ENCODE measurements at places on chromosomes 4 and X.

- DNase-seq, result no peak
Observed at GRCh38 chr4:123615901-123616300, 219.3 kb downstream of the SPRY1 start.

DNA sequence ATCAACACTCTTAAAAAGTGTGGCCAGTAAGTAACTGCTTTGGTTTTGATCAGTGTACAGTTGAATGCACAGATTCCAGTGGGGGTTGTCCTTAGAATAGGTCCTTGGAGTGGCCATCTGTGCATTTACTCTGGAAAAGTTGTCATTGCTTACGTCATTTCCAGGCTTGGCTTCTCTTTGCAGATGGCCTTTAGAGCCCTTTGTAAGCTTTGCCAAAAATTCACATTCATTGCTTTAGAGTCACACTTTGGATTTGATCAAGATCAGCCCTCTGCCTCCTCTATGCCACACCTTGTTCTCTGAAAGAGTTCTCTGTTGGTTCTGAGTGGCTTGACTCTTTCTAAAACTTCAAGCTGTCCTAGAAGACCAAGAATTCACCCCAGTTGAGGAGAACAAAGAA is 83.9 kb downstream of the MAMLD1 start:
- DNase-seq, result peak; percentile 52

DNA sequence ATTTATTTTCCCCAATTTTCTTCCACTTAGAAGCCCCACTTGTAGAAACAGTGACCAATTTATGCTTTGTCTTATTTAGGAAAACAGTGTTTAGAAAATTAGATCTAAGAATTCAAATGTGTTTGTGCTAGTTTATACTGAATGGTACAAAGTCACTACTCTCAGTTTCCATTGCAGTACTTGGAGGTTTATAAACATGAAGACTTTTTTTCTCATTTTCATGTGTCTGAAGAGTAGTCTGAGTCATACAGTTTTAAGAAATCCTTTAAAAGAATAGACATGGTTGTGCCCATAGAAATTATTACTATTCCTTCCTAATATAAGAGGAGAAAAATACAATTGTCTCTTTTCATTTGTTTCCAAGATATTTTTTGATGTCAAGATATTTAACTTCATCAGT is 458.7 kb downstream of the NAF1 start:
- DNase-seq, result no peak

DNA sequence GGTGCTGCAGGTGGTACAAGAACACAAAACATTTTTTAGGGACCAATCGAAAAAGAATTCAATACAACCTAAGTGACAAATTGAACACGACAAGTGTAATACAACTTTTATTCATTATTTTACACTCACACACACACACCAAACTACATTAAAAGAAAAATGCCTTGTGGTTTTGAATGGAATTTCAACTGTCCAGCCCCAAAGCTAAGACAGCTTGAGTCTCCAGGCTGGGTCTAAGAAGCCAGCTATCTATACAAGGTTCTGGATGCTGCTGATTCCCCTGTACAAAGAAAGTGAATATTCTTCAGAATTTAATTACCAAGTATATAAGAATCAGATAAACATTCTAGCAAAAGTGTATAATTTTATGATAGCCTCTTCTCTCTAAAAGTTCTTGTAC is 118.2 kb downstream of the PPP3CA start:
- peak; percentile 76 for DNase-seq

DNA sequence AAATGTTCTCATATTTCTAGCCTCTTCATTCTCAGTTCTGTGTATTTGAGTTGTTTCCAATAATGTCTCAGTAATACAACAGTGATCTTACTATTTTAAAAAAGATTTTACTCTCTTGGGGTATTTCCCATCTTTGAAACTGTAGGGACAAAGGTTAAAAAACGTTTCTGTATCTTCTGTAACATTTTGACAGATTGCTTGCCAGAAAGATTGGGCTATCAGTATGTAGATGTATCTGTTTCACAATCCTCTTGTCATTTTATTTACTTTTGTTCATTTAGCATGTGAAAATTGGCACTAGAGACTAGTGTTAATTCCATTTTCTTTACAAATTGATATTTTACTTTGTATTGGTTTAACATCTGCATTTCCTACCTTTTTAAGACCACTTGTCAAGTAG is 6.2 kb upstream of the CXCL9 start:
- DNase-seq, result no peak

DNA sequence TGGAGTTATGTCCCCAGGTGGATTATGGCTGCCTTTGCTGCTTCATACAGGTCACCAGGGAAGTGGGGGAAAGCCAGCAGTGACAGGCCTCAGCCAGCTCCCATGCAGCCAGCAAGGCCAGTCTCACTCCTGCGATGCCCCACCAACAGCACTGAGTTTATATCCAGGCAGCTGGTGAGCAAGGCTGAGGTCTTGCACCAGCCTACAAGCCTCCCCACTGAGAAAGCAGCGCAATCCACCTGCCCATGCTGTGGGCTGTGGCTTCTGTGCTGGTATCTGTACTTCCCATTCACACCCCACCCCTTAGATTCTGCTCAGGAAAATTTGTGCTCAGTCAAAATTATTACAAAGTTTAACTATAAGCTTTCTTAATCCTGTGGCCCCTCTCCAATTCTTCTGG is 153.5 kb downstream of the HHIP start:
- no peak for DNase-seq

GRCh38 chr4:189002475-189002874 is 863.2 kb downstream of the TRIML1 start:
- no peak for DNase-seq

DNA sequence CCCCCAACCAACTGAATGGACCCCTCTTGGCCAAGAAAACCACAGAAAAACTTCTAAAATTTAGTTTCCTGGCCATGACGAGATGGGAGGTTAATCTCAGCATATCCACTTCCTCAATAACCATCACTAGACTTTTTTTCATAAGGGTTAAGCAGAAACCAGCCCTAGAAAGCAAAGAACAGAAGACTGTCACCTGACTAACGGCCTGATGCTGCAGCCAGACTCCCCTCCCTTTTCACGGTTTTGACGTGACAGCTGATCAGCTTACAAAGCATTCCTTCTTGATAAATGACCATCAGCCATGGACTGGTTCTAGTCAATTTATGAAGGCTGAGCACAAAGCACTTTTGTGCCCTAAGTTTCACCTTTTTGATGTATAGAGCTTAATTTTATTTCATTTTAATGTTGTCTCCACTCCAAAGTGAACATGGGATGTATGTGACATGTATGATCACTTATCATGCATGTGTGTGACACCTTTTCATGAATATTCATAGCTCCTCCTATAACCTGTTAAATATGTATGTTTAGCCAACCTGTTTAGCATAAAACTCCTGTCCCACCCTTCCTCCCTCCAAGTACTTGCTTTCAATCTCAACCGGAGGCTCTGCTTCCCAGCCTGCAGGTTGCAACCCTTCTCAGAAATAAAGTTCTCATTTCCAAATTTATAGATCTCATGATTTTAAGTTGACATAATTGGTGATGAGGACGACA is 56.3 kb downstream of the SERTM2 start:
- no peak for DNase-seq

- DNase-seq, result no peak
Observed at GRCh38 chrX:37367946-37368345, 18.8 kb downstream of the PRRG1 start.

DNA sequence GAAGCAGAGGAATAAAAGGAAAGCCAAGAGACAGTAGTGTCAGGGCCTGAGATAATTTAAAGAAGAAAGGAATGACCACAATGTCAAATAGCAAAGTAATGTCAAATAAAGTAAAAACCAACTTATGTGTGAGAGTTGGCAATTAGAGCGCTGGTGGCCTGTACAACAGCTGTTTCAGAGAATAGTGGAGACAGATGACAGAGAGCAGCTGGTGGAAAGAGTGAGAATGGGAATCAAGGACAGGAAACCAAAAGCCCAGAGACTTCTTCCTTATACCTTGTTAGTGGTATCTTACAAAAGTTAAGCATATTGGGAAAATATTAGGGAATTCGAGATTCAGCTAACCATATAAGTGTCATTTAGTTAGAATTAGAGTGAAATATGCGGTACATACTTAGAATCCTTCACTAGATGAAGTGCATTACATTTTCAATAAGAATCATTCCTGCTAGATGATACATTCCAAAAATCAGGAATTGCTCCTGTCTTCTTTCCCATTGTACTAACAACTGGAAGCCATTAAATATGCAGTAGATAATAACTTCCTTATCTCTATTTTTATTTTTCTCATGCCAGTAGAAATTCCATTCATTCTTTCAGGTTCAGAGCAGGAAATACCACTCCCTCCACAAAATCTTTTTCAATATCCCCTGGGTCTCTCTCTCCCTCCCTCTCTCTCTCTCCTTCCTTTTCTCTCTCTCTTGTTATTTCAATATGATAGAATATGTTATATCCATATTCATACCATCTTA is 525.4 kb downstream of the CENPC start:
- peak; percentile 10 for DNase-seq

DNA sequence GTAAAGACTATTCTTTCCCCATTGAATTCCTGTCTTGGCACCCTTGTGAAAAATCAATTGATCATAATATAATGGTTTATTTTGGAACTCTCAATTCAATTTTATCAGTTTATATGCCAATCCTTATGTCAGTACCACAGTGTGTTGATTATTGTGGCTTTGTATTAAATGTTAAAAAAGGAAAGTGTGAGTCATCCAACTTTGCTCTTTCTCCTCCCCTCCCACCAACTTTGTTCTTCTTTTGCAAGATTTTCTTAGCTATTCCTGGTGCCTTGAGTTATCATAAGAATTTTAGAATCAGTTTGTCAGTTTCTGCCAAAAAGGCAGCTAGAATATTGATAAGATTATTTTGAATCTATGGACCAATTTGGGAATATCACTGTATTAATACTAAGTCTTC is 11.2 kb upstream of the RNF175 start:
- DNase-seq, result no peak

GRCh38 chrX:42028109-42028508 is 104.8 kb upstream of the CASK start:
- no peak for DNase-seq

Measured in EH (cell line).